ENCODE measurements at places on chromosomes 6 and 20.

GRCh38 chr20:48697845-48698491 lies 129.8 kb downstream of the PREX1 start:
- no peak for DNase-seq

DNA sequence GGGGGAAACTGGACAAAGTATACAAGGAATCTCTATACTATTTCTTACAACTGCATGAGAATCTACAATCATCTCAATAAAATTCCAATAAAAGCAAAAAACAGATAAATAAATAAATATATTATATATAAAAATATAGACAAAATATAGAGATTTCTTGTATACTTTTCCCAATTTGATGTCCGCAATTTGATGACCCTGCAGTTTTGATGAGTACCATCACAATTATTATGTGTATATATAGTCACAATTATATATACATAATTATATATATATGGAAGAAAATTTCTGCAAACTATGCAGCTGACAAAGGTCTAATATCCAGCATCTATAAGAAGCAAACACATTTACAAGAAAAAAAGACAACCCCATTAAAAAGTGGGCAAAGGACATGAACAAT lies 169.2 kb upstream of the ATXN1 start:
- no peak for DNase-seq

DNA sequence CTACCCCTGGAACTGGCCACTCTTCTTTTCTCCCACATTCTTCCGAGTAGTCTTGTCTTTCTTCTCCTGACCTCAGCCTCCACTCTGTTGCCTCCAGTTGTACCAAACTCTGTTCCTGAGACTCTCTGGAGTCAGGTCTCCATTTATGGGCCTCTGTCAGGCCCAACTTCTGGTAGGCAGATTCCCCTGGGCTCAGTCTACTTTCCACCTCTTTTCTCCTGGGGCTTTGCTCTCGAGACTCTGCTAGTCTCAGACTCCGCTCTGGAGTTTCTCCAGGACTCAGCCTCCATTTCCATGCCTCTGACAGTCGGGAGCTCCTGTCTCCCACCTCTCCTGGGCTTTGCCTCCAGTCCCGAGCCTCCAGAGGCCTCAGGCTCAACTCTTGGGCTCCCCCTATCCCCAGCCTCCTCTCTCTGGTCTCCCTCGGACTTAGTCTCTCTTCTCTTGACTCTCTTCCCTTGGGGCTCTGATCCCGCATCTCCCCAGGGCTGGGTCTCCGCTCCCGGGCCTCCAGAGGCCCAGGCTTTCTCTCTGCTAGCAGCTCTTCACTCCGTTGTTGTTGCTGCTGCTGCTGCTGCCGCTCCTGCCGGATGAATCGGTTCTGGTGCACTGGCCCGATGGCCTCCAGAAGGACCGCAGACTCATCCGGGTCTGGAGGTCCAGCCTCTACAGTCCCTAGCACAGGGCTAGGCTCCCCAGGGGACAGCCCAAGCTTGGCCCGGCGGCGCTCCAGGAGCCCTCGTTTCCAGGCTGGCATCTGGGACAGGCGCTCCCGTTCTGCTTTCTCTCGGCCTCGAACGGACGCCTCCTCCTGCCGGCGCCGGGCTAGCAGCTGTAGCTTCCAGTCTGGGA lies 1.1 kb downstream of the PPP1R18 start:
- no peak for DNase-seq

- DNase-seq: no peak
These were observed 11.2 kb downstream of the CYB5R4 start for GRCh38 chr6:83870649-83871048.

GRCh38 chr20:62357187-62357667 lies 9.9 kb downstream of the LAMA5 start:
- no peak for DNase-seq

Measured in CD4-positive, alpha-beta T cell treated with Interleukin-2 at 100 ng/mL for 4 hours (primary cell).